ENCODE measurements at places on chromosomes 4 and X.

DNA sequence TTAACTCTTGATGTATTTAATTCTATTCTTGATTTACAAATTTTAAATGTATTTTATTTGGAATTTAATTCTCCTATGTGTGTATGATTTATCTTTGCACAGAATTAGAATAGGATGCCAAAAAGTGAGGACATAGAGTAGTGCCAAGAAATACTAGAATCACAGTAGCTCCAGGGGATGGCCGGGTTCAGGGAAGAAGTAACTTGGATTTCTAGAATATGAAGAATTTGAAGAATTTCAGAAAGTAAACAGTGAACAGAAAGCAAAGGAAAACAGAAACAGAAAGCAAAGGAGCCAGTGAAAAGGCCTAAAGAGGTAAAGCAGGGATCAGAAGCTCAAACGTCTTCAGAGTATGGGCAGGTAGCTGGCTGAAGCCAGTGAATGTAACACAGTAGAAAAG is 1187.6 kb downstream of the RPA4 start:
- DNase-seq: no peak

GRCh38 chr4:114037988-114038387 is 58.5 kb upstream of the ARSJ start:
- DNase-seq: no peak

DNA sequence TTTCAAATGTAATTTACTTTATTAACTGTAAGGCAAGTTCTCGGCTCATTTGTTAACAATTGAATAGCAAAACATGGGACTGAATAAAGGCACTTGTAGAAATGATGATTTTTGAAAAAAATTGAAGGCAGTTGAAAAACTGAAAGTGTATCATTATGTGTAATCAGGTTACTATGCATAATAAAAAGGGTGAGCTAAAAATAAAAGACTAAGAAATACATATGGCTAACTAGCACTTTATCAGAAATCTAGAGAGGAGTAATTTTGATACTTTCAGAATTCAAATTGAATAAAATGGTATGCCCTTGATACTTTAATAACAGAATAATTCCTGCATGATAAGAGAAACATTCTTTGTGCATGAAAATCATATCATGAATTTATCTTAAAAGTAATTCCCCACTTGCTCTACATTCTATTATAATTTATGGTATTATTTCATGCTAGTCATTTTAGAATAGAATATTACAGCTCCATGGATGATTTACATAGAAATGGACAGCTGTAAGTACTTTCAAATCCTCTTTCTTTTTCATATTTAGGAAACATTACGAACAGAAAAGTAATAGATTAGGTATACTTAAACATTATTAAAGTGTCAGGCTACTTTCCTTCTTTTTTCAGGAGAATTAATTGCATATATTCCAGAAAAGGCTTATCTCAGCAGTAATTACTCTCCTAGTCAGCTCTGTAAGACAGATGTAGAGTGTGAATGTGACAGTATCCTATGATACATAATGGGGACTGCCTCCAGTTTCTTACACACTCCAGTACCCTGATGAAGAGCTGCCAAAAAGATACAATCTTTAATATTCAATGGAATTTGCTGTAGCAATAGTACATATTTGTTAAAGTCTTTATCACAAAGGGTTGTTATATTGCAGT is 697.3 kb downstream of the CCSER1 start:
- no peak for DNase-seq

DNA sequence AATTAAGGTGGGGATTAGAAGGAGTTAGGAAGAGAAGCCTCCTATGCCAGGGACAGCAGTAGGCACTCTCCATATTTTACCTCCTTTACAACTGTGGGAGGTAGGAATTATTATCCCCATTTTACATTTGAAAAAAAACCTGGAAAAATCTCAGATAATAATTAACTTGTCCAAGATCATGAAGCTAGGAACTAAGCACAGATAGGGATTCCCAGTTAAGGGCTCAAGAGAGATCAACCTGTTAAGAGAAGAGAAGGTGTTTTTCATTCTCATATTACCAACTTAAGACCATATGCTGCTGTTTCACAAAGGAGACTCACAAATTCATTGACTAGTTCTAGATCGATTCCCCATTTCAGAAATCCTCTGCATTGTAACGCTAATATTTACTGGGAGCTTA is 16.1 kb upstream of the FAM47E start:
- DNase-seq: no peak

DNA sequence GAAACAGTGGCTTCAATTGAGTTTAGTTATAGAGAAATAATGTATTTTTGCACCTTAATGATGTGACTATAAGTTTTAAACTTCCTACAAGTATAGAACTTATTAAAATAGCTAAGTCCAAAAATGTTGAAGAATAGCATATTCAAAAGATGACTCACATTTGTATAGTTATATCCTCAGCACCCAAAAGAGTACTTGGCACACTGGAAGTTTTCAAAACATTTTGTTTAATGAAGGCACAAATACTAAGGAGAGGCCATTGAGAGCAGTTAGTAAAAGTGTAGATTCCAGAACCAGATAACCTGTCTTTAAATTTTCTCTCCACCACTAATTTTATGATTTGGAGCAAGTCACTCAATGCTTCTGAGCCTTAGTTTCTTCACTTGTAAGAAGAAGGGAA is 226.9 kb upstream of the MID1 start:
- no peak for DNase-seq

DNA sequence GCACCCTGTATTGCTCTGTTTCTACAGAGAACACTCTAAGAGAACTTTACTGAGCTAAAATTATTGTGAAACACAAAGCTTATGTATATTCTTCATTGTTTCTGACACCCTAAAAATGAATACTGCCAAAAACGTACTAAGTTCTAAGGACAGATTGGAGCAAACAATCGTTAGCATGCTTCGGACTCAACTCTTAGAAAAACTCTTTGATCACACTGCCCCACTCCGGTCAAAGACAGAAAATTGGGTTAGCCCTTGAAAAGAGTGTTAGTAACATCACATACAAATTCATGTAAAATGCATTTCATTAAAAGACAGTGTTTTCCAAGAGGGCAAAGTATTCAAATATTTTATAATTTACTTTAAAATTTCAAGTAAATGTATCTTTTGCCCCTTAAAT is 177.4 kb downstream of the DCHS2 start:
- DNase-seq: no peak

- DNase-seq: no peak
Observed at GRCh38 chrX:42597481-42597880, 180.5 kb downstream of the PPP1R2C start.

GRCh38 chr4:174362340-174362739 is 78.6 kb downstream of the CEP44 start:
- DNase-seq: no peak

GRCh38 chr4:89410687-89411086 is 103.1 kb upstream of the GPRIN3 start:
- DNase-seq: no peak

- no peak for DNase-seq
Observed at GRCh38 chr4:38768968-38769394, 13.8 kb downstream of the TLR10 start.

DNA sequence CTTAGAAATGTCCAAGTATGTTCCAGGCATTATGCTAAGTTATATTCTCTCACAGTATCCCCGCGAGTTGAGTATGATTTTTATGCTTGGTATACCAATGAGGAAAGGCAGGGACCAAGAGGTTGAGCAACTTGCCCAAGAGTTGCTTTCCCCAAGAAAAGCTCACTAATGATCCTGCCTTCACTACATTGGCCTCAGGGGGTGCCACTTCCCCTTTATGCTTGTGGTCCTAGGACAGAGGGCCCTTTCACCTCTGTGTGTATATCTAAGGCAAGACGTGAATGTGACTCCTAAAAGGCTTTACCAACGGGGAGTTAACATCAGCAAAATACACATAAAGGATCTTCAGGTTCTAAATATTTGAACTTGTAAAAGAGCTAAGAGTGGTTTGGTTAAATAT is 164.4 kb upstream of the CPEB2 start:
- DNase-seq: no peak

GRCh38 chrX:80751456-80751855 is 58.2 kb downstream of the BRWD3 start:
- DNase-seq: no peak

DNA sequence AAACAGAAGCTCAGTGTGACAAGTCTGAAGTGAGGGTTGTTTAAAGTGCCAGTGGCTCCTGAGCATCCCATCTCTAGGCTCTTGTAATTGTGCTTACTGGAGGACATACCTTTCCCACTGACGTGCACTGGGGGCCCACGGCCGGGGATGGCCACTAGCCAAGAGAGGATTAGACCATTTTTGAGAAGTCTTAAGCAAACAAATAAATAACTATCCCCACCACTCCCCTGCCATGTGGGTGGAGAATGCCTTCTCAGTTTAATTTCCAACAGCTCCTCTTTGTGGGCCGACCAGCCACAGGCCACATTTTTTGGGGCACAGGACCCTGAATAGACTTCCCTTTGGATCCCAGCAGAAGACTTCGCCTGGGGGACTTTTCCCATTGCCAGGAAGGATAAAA is 125.0 kb upstream of the MSX1 start:
- no peak for DNase-seq

GRCh38 chr4:57132743-57133137 is 22.6 kb upstream of the IGFBP7 start:
- DNase-seq: no peak

- no peak for DNase-seq
Observed at GRCh38 chr4:171742436-171742835, 70.8 kb upstream of the GALNTL6 start.

- no peak for DNase-seq
Observed at GRCh38 chrX:124023838-124024238, 62.3 kb downstream of the STAG2 start.

- DNase-seq: no peak
Observed at GRCh38 chr4:58209551-58209950, 1099.4 kb upstream of the IGFBP7 start.

GRCh38 chr4:76377911-76378310 is 43.0 kb downstream of the CCDC158 start:
- DNase-seq: peak; percentile 61

DNA sequence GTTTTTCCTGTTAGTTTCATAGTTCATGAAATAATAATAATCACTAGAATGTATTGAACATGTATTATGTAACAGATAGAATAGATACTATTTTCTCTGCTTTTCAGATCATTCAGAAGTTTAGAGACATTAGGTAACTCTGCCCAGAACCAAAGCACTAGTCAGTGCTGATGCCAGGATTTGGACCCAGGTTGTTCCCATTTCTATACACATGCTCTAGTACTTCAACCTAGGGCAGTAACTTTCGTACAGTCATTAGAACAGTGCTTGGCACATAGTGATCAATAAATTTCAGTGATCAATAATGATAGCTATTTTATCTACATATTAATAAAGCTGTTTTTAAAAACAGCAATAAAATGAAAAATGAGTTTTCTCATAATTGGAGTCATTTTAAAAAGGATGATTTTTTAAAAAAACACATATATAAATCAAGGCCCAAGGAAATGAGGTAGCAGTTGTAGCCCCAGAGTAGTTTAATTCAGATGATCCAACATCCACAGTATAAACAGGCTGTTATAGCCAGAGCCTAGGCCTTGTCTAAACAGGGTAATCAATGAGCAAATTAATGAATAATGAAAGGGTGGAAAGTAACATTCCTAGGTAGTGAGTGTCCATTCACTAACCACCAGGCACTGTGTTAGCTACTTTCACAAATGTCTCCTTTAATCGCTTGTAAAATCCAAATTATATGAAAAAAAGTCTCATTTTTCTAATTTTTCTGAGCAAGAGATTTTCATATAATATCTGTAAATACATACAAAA is 25.6 kb downstream of the TXK start:
- no peak for DNase-seq

GRCh38 chr4:102344520-102344953 is 745 bp downstream of the SLC39A8 start:
- DNase-seq: peak; percentile 61
